Activated T-helper 9 cell treated with anti-CD3 and anti-CD28 coated beads, Interleukin-2, amount 50 U/mL, for 16 hours (primary cell): ENCODE measurements at places on chromosomes 3 and 15.

DNA sequence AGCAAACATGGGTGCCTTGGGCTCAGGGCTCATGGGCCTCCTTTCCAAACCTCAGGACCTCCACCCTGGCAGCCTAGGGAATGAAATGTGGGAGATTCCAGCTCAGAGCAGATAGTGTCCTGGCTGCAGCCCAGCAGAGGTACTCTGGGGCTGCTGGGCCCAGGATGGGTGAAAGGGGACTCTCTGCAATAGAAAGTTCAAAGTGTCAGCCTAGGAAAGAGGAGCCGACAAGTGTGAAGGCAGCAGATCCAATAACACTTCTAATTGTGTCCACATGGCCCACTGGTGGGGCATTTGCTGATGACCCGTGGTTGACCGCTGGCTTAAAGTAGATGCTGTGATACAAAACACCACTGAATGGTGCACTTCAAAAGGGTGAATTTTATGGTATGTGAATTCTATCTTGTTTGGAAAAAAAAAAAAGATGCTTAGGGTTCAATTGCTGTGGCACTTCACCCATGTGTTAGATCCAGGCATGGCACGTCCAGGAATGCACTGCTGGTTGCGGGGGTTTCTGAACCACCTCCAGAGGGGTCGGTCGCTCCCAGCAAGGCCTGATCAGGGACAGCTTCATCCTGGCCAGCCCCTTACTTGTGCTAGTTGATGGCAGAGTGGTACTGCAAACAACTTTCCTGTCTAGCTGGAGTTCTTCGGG lies 20.9 kb downstream of the AMOTL2 start:
- no peak for DNase-seq

DNA sequence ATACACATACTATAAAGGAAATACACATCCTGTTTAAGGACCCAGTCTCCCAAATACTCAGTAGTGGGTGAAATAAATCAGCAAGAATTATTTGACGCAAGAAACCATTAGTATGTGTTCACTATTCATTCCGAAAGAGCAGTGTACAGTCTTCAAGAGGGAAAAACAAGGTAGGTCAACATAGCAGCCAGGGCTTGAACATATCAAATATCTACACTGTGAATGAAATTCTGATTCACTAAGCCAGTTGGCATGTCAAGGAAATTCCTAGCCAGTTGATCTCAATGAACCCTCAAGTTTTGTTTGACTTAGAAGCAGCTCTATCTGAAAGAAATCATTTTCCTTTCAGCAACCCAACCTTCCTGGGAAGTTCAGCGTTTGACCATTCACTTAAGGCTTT lies 99.0 kb downstream of the CNTN3 start:
- DNase-seq = no peak

GRCh38 chr3:190074817-190075216 lies 45.9 kb downstream of the P3H2 start:
- DNase-seq = no peak

- no peak for DNase-seq
Observed at GRCh38 chr15:68340726-68341671, 63.5 kb downstream of the FEM1B start.

DNA sequence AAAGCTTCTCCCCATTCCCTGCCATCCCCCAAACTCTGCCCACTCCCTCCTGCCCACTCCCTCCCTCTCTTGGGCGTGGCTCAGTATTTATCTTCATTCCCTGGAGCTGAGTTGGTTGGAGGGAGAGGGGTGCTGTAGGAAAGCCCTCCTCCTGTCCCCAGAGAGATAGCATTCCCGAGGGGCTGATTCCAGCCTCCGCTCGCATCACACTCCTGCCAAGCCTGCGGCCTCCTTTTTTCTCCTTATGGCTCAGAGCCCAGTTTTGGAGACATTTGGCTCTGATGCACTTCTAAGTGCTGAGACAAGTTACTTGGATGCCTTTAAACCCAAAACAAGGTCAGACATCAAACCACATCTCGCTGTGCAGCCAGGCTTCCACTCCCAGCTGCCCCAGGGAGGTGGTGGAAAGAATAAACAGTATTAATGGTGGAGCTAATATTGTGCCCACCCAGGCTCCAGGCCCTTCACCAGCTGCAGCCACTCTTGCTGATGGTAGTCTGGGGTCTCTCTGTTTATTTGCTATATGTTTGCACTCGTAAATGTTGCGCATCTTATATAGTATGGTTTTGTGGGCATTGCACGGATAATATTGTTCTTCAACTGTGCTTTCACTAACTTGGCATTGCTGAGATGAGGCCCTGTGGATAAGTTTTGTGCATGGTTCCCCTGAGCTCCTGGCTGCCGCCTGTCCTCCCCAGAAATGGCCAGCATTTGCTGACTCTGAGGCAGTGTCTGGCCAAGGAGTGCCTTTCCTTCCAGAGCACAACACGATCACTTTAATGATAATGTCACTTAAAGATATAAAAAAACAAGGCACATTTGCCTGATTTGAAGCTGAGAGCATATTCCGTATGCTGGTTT lies 157.2 kb downstream of the LRRC28 start:
- no peak for DNase-seq

DNA sequence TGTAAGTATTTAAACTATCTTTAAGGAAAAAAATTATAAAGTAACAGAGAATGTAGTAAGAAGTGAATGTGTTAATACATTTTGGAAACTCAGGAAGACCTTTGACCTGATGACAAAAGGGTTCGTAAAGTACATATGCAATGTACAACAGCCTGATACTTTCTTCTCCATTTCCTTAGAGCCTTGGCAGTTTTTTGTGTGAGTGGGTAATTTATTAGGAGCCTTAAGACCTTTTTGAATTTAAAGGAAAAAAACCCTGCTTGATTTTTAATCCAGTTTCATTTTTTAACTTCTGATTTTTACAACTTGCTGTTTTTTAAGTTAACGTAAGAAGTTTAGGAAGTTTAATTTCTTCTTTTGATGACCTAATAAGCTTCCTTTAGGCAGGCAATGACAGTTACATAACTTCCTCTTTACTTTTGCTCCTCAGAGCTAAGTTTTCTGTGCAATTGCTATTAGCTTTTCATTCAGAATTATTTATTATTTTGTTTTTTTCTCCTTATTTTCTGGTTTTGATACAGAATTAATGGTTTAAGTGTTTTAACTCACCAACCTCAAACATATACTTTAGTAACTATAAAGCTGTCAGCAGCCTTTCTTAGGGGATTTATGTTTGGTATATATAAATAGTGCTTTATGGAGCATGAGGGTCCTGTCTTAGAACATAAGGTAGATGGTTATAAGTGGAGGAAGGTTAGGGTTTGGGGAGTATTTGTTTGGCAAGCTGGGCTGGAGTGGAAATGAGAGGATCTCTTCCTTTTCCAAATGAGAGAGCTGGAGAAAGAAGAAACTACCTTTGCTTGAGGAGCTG lies 35.2 kb downstream of the ARMC8 start:
- no peak for DNase-seq

- no peak for DNase-seq
Observed at GRCh38 chr3:193560870-193561269, 6.2 kb upstream of the ATP13A4 start.

DNA sequence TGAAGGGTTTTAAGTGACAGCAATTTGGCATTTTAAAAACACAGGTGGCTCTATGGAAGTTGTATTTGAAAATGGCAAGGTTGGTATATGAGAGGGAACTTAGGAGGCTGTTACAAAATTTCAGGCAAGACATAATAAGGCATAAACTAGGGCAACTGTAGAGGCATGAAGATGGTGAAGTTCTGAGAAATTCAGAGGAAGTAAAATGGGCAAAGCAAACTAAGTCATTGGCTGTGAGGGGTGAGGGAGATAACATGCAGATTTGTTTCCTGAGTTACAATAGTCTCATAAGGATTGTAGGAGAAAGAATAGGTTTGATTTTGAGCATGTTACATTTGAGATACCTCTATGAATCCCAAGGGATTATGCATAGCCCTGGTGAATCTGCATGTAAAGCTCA lies 302.9 kb upstream of the ARHGEF26 start:
- DNase-seq = no peak

GRCh38 chr15:82832601-82833361 lies 23.4 kb downstream of the WHAMM start:
- peak; percentile 11 for DNase-seq

DNA sequence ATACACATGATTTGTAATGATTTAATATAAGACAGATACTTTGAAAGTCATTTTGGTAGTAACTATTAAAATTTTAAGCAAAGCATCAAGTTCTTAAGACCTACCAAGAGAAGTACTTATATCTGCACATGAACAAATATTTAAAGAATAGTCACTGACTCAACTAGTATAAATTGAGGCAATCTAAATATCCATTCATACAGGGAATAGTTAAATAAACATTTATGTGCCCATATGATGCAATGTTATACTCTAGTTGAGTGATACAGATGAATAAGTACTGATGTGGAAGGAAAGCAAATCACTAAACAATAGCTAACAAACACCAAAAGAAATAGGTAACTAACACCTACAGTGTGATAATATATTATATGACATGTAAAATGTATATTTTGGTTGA lies 527.7 kb downstream of the EPHA3 start:
- no peak for DNase-seq

DNA sequence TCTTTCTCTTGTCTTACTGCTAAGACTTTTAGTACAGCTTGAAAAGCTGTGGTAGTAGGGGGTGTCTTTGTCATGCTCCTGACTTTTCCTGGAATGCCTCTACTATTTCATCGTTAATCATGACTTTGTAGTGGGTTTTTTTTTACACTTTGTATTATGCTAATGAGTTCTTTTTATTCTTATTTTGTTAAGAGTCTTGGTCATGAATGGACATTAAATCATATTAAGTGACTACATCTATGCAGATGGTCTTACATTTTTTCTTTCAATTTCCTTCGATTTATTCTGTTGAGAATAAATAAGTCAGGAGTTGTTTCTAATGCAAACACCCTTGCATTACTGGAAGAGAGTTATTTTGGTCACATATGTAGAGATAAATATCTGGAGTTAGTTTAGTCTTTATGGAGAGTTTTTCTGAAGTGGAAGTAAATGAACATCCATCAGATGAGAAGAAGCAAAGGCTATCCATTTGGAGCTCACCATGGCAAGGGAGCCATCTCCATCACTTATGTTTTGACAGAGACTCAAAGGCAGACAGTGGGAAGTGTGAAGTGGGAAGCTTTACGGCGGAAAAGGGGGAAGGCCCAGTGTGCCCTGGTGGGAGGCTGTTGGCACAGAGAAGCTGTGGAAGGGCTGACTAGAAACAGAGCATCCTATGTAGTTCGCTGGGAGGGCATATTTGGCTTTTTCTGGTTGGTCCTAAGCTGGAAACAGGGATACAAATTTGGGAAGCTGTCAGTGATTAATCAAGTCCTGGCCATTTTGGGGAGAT lies 73.1 kb upstream of the PRR23E start:
- no peak for DNase-seq

DNA sequence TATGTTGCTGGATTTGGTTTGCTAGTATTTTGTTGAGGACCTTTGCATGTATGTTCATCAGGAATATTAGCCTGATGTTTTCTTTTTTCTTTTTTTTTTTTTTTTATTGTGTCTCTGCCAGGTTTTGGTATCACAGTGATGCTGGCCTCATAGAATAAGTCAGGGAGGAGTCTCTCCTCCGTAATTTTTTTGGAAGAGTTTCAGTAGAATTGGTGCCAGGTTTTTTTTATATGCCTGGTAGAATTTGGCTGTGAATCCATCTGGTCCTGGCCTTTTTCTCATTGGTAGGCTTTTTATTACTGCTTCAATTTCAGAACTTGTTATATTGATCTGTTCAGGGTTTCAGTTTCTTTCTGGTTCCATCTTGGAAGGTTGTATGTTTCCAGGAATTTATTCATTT lies 165.8 kb downstream of the VPS8 start:
- DNase-seq = no peak

GRCh38 chr15:93141371-93141794 lies 52.4 kb upstream of the RGMA start:
- DNase-seq = no peak

DNA sequence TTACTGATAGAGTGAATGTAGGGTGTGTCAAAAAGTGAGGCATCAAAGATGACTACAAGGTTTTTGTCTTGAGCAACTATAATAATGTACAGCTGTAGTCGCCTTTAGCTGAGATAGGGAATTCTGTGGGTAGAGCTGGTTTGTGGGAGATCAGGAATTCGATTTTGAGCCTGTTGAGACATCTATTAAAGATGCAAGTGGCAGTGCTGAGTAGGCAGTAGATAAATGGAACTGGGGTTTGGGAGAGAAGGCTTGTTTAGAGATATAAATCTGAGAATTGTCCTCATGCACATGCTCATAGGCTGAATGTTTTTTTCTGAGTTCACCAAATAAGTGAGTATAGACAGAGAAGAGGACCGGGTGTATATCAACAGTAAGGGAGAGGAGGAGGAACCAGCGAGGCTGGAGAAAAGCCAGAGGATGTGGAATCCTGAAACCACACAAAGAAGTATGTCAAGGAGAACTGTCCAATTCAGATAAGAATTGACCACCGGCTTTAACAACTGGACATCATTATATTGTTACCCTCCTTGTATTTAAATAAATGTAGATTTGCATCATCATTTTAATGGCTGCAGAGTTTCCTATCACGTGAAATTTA lies 146.0 kb upstream of the TNIK start:
- DNase-seq = no peak

- DNase-seq = no peak
Observed at GRCh38 chr15:90819850-90820249, 48.5 kb upstream of the FURIN start.

GRCh38 chr15:51094606-51095569 lies at the start of gene TNFAIP8L3:
Gene TNFAIP8L3 (minus strand): TSS chr15:51094906. CDS start chr15:51094595, 311 bp downstream.
- no peak for DNase-seq

DNA sequence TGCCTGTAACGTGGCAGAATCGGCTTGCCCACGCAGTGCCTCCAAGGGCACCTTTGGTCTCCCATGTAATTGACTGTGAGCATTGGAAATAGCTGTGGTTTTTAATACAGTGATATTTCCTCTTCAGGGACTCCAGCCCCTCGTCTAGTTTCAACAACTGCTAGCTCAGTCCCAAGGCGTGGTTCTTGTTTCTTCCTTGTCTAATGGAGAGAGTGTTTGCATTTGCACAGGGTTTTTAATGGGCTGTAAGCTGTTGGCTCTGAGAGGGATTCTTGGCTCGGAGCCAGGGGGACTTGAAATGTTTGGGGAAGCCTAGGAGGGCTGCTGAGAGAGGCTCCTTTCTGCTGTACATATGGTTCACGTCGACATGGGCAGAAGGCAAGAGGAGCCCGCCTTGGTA lies 86.2 kb downstream of the THSD4 start:
- DNase-seq = no peak

GRCh38 chr15:40328176-40328575 lies 4.7 kb downstream of the INAFM2 start:
- no peak for DNase-seq

- no peak for DNase-seq
Observed at GRCh38 chr3:35544976-35545375, 94.3 kb upstream of the ARPP21 start.

GRCh38 chr3:56988458-56989168 lies 71.9 kb upstream of the SPATA12 start:
- peak; percentile 61 for DNase-seq
